Globus pallidus (tissue), 1 donor: ENCODE measurements at places on chromosomes 6 and 20.

DNA sequence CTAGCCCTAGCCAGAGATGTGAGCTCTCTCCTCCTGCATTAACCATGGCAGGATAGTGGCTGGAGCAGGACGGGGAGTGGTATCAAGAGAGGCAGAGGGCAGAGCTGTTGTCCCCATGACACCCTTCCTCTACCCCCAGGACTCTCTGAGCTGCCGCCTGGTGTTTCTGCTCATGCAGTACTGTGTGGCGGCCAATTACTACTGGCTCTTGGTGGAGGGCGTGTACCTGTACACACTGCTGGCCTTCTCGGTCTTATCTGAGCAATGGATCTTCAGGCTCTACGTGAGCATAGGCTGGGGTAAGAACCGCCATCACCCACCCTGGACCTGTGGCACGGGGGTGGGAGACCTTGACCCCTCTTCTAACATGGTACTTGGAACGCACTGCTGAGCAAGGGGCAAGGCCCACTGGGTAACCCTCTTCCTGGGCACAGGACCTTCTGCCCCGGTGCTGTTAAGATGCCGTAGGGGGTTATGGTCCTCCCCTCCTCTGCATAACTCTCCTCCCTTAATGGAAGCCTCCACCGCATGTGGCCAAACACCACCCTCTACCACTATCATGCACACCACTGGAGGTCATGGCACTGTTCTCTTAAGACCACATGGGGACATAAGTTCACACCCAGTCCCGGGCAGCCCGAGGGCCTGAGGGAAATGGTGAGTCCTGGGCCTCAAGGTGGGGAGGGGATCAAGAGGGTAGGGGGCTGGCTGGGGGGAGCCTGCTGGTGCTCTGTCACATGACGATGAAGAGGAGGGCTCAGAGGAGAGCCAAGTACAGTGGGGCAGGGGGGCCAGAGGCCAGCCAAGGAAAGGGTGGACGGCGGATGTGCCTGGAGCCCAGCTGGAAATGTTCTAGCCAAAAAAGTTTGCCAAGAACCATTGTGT lies 25.1 kb downstream of the GLP1R start:
- DNase-seq, result no peak

DNA sequence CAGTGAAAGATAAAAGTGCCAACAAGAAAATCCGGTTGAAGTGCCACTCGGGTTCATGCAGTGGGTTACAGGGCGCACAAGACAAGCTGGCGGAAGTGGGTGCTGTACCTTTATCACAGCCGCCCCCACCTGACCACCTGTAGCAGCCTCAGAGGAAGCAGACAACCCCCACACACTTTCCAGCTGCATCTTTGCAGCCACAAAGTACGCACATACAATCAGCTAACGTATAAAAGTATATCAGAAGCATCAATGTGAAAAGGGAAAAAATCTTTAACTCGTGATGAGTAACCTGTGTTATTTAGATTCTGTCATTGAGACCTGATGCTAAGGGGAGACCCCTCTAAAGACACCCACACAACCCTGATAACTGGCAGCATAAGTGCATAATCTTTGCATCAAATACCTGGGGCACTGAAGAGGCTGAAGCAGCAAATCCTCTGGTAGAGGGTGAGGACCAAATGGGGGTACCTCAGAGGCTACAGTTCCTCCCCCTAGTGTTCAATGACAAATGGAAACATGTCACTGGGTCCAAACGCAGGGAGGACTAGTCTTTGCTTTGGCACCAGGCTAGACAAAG lies 22.1 kb downstream of the BACH2 start:
- DNase-seq, result no peak

- no peak for DNase-seq
Observed at GRCh38 chr6:1215884-1216487, 95.9 kb upstream of the FOXQ1 start.

GRCh38 chr6:148422085-148422484 lies 79.4 kb downstream of the SASH1 start:
- no peak for DNase-seq

- DNase-seq, result no peak
Observed at GRCh38 chr6:33808641-33809180, 4.9 kb upstream of the MLN start.

- peak; percentile 41 for DNase-seq
Observed at GRCh38 chr6:28336284-28337120, 554 bp upstream of the ZSCAN31 start.

DNA sequence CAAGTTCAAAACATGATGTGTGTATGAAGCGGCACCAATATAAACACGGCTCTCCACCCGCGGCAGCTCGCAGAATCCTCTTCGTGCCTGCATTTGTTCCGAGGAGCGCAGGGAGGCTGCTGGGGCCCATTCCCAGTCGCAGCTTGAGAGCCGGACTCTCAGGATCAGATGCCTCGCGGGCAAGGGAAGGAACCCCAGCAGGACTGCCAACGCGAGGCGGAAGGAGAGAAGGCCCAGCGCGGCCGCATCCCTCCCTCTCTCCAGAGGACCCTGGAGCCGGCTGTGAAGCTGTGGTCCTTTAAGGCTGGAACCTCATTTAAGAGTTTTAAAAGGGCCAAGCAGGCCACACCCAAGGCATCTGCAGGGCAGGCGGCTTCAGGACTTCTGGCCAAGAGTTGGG lies 44.2 kb upstream of the ZBP1 start:
- DNase-seq, result no peak
